ENCODE measurements at places on chromosomes 2 and 18.

GRCh38 chr2:186195696-186196095, 290.4 kb upstream of the ZC3H15 start:
- no peak for DNase-seq

DNA sequence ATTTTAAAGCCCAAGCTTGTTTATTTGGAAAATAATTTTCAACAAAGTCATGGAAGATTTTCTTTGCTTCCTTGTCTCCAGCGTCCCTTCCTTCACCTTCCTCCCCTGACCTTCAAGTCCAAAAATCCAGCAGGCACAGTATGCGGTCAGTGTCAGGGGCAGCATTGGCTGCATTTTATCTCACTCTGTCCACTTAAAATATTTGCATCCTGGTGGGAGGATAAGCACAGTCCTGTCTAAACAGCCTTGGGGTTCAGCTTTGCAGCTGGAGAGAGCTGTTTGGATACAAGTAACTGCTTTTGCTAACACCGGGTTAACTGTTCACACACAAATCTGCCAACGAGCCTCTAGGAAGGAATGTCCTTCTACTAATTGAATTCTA, 318.1 kb downstream of the PDE11A start:
- no peak for DNase-seq

DNA sequence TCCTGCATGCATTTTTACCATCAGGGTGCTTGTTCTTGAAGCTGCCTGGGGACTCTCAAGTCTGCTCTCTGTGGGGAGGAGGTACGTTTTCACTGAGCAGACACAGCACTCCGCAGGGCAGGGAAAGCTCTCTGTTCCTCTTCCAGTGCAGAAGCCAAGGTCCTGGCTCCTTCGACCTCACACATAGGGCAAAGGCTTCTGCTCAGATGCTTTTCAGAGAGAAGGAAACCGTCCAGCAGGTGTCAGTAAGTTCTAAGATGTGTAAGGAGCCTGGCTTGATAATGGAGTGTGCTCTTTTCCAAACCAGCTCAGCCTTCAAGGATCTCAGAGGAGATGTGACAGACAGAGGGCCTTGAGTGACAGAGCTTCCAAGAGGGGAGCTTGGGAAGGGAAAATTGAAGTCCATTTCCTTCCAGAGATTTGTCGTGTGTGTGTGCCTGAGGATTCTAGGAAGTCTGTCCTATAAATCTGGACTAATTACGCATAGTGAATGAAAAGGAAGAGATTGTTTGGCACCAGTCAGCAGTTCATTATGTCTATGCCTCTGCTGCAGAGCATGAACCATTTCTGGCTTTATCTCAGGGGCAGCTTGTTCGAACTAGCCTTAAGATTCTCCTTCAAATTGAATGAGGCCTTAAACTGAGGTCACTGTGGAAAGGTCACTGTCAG, 67.3 kb upstream of the UPP2 start:
- peak; percentile 78 for DNase-seq

DNA sequence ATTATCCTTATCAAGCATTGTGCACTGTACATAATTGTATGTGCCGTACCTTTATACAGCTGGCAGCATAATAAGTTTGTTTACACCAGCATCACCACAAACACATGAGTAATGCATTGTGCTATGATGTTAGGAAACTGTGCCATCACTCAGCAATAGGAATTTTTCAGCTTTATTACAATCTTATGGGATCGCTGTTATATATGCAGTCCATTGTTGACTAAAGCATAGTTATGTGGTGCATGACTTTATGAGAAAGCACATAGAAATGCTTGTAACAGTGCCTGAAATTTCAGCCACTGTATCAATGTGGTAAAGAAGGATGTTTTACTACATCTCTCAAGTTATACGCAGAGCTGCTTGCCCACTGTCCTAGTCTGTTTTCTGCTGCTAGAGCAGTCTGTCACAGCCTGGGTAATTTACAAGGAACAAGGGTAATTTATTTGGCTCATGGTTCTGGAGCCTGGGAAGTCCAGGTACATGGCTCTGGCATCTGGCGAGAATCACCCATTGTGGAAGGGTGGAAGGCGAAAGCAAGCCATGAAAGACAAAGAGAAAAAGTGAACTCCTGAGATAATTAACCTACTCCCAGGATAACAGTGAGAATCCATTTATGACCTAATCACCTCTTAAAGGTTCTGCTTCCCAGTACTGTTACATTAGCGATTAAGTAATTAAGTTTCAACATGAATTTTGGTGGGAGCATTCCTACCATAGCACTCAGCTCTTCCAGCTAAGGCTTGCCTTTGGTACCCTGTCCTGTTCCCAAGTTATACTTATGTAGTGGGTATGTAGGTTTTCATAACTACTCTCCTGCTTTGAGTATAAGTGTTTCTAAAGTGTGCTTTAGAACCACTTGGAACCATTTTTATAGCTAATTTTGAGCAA, 4.6 kb downstream of the MAP3K20 start:
- DNase-seq, result no peak
